HFF-Myc (cell line): ENCODE measurements at places on chromosomes 1 and 21.

GRCh38 chr1:165787741-165788140, 19.1 kb upstream of the TMCO1 start:
- DNase-seq, result no peak

DNA sequence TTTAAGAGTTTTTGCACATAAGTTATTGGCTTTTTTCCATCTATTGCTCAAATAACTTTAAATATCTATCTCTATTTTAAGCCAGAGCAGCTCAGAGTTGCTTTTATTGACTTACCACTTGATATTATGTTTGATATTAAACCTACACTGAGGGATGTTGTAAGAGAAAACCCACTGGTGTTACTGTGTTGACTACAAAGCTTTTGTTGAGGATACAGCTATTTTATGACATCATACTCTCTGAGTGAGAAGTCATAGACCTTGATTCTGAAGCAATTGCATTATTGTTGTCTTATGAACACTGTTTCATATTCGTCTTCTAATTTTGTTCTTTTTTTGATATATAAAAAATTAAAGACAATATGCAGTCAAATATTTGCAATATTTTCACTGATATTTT, 560.4 kb downstream of the PTBP2 start:
- no peak for DNase-seq

GRCh38 chr1:199422206-199422605, 605.3 kb upstream of the NR5A2 start:
- peak; percentile 7 for DNase-seq

DNA sequence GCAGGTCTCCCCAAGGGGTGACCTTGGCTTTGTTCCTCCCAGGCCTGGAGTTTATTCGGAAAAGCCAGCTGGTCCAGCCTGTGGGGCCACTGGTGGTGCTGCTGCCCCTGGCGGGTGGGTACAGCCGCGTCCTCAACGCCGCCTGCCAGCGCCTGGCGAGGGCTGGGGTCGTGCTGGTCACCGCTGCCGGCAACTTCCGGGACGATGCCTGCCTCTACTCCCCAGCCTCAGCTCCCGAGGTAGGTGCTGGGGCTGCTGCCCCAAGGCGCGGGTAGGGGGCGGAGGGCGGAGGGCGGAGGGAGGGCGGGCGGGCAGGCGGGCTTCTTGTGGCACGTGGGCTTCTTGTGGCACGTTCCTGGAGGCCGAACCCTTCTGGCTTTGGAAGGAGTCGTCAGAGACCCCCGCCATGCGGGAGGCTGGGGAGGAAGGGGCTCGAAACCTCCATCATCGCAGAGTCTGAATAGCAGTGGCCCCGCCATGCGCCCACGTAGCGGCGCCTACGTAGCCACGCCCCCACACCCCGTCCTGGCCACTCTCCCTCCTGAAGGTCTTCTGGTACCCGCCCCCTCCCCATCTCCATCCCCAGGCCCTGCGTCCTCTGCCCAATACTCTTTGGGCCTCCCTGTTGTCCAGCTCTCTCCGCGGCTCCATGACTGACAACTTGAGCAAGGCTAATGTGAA, 16.7 kb downstream of the PCSK9 start:
- DNase-seq, result no peak

GRCh38 chr1:232385221-232385620, 244.7 kb downstream of the SIPA1L2 start:
- DNase-seq, result no peak

GRCh38 chr1:179950651-179951050, 4.0 kb upstream of the CEP350 start:
- no peak for DNase-seq

DNA sequence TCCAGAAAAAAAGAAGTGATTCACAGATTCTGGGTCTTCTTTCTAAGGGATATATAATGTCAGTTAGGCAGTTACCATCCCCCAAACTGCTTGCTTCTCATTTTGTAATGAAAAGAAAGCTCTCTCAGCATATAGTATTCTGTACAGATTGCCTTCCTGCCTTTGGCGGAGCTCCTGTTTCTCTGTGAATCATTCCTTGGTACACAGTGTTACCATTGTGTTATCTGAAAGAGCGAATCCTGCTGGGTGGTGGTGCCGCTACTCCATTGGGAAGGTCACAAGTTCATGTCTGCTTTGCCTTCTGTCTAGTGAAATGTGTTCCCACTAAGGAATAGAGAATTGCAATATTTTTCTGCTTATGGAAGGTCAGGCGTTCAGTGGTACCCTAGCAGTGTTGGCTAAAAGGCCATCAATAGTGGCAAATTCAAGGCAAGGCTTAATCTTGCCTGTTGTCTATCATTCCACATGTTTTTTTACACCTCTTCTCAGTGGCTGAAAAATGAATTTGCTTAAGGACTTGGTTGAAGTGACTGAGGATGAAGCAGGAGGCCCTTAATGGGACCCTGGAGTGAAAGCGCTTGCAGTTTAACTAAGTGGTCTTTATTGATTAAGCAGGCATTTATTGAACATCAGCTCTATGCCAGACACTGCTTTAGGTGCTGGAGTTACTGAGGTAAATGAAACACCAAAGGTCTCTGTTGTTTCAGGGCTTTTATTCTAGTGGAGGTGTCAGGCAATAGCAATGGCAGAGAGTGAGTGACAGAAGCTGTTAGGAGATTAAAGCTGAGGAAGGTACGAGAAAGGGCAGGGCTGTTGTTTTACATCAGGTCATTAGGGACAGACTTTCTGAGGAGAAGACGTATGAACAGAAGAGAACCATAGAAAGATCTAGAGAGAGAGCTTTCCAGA, 186.7 kb downstream of the PDE4B start:
- DNase-seq, result no peak

DNA sequence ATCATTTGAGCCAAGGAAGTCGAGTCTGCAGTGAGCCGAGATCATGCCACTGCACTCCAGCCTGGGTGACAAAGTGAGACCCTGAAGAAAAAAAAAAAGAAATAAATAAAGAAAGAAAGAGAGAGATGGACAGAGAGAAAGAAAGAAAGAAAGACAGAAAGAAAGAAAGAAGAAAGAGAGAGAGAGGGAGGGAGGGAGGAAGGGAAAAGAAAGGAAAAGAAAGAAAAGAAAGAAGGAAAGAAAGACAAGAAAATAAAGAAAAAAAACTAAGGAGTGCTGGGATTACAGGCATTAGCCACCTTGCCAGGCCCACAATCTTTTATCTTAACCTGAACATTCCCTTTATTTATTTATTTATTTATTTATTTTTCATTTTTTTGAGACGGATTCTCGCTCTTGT, 51.7 kb upstream of the SOD1 start:
- DNase-seq, result no peak

DNA sequence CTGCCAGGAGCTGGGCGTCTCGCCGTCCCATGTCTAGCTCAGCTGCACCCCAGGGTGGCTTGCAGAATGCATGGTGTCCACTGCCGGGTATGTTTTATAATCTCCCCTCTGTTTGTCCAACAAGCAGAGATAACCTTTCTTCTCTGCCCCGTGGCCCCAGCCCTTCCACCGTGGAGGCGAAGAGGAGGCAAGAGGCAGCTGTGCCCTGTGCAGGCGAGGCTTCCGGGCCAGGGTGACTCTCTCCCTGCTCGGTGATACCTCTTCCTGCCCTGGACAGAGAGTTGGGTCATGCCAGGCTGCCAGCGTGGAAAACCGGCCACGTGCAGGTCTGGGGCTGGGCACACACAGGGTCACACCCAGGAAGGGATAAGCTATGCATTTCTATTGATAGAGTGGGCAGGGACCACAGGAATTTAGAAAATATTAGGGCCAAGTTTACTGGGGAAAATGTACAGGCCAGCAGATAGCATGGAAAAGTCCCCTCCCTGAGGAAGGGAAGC, at the start of gene TFF2:
Gene TFF2, minus strand, starts transcription at position 68 of the 500 bp plus-strand sequence. Its CDS starts 37 bp downstream, at position 31.
- DNase-seq, result no peak

GRCh38 chr1:180266275-180267210, 36.5 kb downstream of the LHX4 start:
- DNase-seq, result no peak

DNA sequence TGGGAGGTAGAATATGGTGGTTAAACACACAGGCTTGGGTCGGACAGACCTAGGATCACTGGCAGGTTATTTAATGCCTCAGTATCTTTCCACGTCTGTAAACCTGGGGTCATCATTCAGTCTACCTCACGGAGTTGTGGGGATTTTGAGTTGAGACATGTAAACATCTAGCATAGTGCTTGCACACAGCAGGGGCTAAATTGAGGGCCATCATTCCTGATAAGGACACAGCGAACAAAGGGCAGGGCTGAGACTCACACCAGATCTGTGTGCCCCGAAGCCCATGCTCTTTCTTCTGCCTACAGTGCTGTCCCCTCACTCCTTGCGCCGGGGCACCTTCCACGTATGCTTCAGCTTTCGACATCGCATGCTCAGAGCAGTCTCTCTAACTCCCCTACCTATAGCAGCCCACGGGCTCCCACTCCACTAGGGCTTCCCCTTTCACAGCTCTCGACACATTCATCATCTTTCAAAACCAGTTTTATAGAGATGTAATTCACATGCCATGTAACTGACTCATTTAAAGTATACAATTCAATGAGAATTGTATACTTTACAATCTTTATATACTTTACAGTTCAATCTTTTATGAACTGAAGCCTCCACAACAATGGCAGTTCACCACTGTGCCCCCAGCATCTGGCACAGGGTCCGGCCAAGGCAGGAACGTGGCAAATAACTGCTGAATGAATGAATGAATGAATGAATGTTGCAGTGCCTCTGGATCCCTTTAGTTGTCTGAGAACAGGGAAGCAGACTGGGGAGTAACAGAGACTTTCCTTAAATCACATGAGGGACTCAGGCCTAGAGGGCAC, 48.0 kb downstream of the GPR161 start:
- DNase-seq, result no peak

- peak; percentile 3 for DNase-seq
Measured at GRCh38 chr1:80657707-80658106, 1143.0 kb upstream of the ADGRL2 start.

DNA sequence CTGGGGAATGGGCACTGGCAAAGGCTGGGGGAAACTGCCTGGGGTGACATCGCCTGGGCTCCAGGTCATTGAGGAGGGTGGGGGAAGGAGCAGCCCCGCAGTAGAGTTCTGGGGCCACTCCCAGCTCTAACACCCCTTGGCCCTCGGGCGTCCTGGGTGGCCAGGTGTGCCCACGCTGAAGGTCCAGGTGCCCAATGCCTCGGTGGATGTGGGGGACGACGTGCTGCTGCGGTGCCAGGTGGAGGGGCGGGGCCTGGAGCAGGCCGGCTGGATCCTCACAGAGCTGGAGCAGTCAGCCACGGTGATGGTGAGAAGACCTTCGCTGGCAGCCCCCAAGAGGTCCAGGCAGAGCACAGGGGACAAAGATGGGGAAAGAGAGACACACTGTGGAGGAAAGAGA, 7.7 kb downstream of the NTRK1 start:
- no peak for DNase-seq

DNA sequence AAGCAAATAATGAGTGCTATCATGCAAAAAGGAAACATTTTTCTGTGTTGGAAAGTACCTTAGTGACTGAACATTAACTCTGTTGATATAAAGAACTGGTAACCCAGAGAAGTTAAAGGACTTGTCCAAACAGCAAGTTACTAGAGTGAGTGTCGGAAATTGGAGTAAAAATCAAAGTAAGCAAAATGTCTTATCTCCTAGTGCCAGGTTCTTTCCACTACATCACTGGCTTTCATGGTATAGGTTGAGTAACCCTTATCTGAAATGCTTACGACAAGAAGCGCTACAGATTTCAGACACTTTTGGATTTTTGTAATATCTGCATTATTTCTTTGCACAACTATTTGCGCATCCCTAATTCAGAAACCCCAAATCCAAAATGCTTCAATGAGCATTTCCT, 16.4 kb upstream of the RABIF start:
- DNase-seq, result no peak

DNA sequence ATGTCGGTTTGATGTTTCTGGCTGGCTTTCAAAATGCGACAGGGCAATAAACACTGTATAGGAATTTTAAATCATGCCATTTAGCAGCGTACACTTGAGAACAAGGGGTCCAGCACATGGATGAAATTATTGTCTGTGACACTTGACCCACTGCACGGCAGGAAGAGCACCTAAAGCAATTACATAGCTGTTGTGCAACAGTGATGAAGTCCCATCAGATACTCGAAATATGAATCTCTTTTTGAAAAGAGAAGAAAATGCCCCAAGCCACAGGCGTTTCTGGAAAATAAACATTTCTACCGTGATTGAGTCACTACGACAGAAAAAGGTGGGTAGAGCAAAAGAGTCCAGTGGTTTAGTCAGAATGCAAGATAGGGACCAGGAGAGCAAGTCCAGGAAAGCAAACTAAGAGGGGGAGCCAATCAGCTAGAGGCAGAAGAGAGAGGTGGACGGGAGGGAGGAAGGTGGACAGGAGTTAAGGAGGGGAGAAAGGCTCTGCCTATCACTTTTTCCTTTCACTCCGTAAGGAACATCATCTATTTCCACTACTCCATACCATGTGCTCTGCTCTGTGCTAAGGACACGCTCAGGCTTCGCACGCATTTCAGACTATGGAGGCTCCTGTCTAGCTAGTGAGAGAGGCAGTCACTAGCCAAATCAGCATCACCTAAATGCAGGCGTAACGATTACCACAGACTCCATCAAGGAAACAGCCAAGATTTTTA, 6.4 kb downstream of the DSCAM start:
- DNase-seq, result no peak

GRCh38 chr1:201332021-201332420, 45.5 kb downstream of the TNNT2 start:
- DNase-seq, result no peak

- no peak for DNase-seq
Measured at GRCh38 chr1:31595836-31596736, 19.8 kb downstream of the TINAGL1 start.

GRCh38 chr1:51621161-51621560, 4.3 kb downstream of the OSBPL9 start:
- no peak for DNase-seq

DNA sequence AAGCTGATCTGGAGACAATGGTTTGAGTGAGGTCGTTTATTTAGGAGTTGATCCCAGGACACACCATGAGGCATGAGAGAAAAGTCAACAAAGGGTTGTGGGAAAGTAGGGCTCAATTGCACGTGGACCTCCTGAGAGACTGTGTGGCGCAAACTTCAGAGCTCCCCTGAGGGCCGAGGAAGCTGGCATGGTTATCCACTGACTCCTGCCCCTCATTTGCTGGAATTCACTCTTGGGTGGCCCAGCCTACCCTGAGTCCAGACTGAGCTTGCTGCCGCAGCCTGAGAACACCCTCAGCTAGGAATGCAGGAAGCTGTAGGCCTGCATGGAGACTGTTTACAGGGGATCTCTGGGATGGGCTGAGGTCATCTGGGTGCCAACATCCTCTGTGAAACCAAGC, 301.0 kb downstream of the RWDD3 start:
- no peak for DNase-seq

GRCh38 chr1:2985067-2985561, 36.2 kb upstream of the ACTRT2 start:
- DNase-seq, result no peak

DNA sequence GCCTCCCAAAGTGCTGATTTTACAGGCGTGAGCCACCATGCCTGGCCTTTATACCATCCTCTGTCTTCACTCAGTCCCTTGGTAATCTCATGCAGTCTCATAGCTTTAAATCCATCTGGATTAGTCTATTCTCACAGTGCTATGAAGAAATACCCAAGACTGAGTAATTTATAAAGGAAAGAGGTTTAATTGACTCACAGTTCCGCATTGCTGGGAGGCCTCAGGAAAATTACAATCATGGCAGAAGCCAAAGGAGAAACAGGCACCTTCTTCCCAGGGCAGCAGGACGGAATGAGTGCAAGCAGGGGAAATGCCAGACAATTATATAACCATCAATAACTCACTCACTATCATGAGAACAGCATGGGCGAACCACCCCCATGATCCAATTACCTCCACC, 49.1 kb upstream of the CPLANE2 start:
- no peak for DNase-seq
